ENCODE measurements at places on chromosomes 2 and 18.

- no peak for DNase-seq
These were observed 22.3 kb downstream of the GNLY start for GRCh38 chr2:85716346-85716914.

- no peak for DNase-seq
These were observed 31.5 kb downstream of the CFAP210 start for GRCh38 chr2:169662744-169663143.

DNA sequence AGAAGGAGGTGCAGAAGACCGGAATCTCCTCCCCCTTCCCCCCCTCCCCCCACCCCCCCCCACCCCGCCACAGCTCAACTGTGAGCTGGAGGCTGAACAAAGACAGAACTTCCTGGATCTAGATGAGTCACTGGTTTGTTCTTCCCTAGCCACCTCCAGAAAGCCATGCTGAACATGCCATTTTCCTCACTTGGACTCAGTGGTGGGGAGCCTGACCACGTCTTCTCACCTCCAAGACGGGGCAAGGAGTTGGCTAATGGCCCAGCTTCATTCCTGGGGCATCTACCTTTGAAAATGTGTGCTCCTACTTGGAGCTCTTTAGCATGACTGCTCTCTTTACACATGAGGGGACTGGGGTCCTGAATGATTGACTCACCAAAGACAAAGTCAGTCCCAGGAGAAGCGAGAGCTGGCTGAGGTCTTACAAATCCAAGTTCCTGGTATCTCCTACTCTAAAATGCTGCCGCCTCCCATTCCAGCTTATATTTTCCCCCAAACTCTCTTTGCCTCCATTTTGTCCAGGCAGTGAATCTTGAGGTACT, 22.6 kb upstream of the FZD5 start:
- DNase-seq: no peak

GRCh38 chr2:43569921-43570320, 25.9 kb downstream of the THADA start:
- DNase-seq: no peak

- DNase-seq: peak; percentile 7
These were observed 74.7 kb downstream of the HNRNPLL start for GRCh38 chr2:38528008-38528442.

- no peak for DNase-seq
These were observed 21.6 kb upstream of the AGFG1 start for GRCh38 chr2:227450311-227450841.

DNA sequence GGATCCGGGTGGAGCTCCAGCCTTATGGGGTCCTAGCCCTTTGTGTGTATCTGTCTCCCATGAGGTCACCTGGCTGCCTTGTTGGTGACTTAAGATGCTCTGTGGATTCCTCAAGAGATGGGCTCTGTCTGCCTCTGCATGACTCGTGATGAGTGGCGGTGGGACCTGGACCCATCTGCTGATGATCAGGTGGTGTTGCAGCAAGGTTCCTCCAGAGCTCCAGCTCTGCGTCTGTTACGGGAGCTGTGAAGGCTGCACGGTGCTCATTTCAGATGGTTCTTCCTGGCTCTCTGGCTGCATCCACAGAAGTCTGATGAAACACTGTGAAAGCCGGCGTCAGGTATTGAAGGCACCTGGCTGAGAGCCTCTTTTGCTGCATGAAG, 2.4 kb downstream of the AGAP1 start:
- DNase-seq: no peak

DNA sequence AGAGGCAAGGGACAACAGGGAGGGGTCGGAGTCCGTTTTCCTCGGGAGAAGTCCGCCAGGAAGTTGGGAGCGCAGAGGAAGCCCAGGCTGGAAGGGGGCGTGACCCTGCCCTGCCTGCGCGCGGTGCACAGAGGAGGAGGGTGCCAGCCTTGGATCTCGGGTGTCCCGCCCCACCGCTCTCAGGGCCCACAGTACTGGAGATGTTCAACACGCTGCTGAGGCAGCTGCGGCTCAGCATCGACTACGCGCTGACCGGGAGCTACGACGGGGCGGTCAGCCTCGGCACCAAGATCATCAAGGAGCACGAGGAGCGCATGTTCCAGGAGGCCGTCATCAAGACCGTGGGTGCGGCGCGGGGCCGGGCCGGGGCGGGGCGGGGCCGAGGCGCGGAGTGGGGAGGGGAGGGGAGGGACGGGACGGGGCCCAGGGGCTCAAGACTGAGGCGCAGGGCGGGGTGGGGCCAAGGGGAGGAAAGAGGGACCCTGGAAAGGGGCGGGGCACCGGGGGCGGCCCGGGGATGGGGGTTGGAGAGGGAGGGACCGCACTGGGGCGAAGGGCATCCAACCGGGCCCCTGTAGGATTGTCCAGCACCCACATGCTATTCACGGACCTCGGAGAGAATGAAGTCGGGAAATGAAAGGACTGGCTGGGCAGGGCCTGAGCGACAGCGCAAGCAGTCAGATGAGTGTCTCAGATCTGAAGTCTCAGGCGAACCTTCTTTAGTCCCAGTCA, 36.6 kb downstream of the POMC start:
- peak; percentile 3 for DNase-seq

GRCh38 chr2:3536682-3537632, 17.6 kb upstream of the ADI1 start:
- DNase-seq: no peak

- no peak for DNase-seq
These were observed 18.9 kb downstream of the KCNG3 start for GRCh38 chr2:42474765-42475454.

GRCh38 chr18:54130631-54131030, 93.8 kb downstream of the MBD2 start:
- DNase-seq: no peak

DNA sequence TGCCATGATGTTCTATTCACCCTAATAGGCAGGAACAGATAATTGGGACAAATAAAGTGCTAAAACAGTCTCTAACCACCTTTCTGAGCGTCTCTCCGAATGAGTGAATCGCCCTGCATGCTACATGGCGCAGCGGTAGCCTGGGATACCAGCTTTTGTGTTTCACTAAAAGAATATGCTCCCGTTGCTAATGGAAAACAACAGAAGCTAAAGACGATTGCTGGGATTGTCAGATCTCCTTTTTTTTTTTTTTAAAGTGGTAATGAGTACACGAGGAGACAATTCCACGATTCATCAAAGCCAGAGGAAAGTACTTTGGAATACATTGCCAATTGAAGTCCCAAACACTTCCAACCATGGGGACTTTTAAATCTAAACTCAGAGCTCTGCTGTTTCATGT, 1815.3 kb upstream of the CELF4 start:
- DNase-seq: no peak

- no peak for DNase-seq
These were observed 391.1 kb downstream of the ALK start for GRCh38 chr2:29530281-29530680.

DNA sequence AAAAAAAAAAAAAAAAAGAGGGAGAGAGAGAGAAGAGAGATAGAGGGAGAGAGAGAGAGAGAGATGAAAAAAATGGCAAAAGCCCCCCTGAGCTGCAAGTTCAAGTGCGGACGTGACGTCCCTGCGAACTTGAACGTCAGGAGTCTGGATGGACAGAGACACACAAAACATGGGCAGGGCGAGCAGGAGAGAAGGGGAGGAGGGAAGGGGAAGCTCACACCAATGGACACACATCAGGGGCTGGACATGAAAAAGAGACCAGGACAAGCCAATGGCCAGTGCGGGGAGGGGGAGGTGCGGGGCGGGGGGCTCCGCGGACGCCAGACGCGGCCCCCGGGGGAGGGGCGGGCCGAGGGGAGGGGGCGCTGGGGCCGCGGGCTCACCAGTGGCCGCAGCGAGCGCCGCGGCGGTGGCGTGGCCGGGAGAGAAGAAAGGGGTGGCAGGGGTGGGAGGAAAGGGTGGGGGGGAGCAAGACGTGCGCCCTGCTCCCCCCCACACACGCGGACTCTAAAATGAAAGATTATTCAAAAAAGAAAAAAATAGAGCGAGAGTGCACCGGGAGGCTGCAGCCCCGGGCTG, at the start of gene BCL11A:
TSS of gene BCL11A (minus strand) at position 160 of the 579 bp plus-strand sequence. CDS start 384 bp downstream, outside the sequence.
- no peak for DNase-seq

GRCh38 chr2:71596011-71596410, 142.7 kb downstream of the DYSF start:
- no peak for DNase-seq

GRCh38 chr18:51029378-51029693, 677 bp upstream of the SMAD4 start:
- no peak for DNase-seq

- DNase-seq: no peak
These were observed 65.7 kb upstream of the SERPINE2 start for GRCh38 chr2:224104668-224105386.

- peak; percentile 73 for DNase-seq
These were observed 43.3 kb upstream of the PLB1 start for GRCh38 chr2:28452534-28453081.

DNA sequence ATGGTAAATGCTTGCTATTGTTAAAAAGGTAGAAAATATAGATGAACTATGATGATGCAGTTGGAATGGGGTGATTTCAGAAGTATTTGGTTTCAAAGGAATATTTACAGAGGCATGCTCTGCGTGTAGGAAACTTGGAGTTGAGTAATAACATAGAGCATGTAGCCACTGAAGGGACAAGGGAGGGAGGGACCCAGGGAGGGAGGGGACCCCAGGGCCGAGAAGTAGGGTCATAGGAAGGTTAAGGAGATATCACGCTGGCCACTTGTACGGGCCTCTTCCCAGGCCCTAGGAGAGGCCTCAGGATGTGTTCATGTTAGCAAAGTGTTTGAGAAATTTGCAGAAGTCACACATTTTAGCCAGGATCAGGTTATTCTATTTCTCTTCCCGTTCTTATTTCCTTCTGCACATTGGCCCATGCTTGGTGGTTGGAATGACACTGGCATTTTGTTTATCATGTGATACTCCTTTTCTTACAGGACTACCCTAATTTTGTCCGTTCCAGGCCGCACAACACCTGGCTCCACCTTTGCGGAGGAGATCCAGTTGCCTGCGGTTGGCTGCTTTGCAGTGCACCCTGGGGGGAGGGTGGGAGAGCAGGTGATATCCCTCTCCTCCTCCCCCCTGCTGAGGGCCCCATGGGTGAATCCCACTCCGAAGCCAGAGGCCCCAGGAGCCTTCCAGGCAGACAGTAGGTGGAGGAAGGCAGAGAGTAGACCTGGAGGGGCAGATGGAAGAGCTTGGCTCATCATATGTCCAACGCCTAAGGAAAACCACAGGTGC, 16.9 kb upstream of the ACKR3 start:
- no peak for DNase-seq

DNA sequence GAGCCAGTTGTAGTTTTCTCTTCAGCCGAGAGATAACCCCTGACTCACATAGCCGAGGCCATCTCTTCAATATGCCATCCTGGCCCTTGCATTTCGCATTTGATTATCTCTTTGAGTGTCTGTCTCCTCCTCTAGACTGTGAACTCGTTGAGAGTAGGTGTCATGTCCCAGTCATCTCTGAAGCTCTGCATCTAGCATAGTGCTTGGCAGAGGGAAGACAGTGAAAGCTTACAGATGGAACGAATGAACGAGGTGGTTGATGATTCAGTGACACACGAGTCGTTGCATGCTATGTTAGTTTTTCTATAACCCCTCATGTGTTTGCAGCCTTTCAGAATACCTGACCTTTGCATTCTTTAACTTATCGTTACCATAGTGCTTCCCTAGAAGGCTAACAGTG, 59.9 kb upstream of the CYRIA start:
- no peak for DNase-seq

GRCh38 chr2:54840559-54841468, 117.4 kb downstream of the EML6 start:
- DNase-seq: no peak

GRCh38 chr2:178306352-178307073, 112.2 kb downstream of the OSBPL6 start:
- peak; percentile 9 for DNase-seq

DNA sequence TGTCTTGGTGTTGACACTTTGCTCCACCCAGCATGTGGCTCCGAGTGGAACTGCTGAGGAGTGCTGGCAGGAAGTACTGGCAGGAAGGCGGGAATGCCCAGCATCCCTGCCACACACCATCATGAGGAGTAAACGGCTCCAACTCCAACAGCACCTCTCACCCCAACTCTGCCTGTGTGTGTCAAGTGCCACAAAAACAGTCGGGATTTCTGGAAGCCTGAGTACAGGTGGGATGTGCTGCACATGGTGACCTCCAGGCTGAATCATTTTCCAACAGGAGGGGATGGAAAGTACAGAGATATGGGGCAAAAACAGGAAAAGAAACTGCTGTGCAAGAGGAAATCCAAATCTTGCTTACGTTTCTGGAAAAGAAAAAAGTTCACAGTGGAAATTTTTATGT, 53.6 kb downstream of the PARD6G start:
- no peak for DNase-seq

DNA sequence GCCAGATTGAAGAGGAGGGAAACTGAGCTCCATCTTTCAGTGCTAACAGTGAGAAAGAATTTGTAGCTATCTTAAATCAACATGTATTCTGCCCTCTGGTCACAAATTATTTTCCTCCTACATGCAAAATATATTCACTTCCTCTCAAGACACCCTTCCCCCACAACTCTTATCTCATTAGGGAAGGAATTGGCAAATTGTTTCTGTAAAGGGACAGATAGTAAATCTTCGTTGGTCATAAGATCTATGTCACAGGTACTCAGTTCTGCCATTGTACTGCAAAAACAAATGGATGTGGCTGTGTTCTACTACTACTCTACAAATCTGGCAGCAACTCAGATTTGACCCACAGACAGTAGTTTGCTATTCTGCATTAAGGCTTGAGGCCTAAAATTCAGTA, 53.0 kb upstream of the CYP20A1 start:
- no peak for DNase-seq

GRCh38 chr2:218645126-218645525, 14.3 kb downstream of the ZNF142 start:
- DNase-seq: no peak

- DNase-seq: no peak
These were observed 34.1 kb upstream of the ANKRD62 start for GRCh38 chr18:12059334-12060181.

DNA sequence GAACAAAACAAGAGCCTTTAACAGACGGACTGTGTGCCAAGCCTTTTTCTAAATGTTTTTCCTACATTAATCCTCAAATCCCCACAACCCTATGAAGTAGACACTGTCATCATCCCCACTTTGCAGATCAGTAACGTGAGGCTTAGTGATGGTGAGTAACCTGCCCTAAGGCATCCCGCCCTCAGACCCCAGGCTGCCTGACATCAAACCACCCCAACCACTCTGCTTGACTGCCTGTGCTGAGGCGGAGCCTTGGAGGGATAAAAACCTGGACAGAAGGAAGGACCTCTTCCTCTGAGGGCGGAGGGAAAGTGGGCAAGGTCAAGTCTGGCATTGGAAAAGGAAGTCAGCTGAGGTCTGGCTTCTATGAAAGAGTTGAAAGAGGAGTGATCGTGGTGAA, 104.6 kb downstream of the SP3 start:
- no peak for DNase-seq

DNA sequence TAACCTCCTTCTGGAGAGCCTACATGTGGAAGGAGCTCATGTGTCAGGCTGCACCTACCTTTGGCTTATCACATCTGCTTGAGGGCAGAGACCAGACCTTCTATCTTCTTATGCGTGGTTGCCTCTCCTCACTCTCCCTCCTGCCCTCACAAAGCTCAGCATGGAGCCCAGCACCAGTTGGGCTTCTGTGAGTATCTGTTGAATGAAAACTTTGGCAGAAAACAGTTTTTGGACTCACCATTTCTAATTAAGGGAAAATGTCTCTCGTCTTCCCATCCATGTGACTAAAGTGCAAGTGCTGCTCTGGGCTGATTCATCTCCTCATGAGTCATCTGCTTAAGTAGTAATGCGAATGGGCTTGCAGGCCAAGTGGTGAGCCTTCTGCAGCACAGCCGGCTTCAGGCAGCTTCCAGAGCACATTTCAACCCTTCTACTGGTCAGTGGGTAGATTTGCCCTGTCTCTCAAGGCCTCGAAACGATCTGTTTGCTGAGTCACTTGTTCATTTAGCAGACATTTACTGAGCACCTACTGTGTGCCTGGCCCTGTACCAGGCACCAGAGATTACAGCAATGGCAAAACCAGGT, 102.6 kb downstream of the VSNL1 start:
- DNase-seq: no peak
